ENCODE measurements at places on chromosomes 3 and 15. TPM values are rescaled to one million over a fixed set of nuclear protein-coding genes. Genes with fewer than 3 reads are reported as not detected.

The GOLGA8J gene
- total RNA-seq: not detected

The UBL7 gene
- total RNA-seq: 81.3 TPM

DNA sequence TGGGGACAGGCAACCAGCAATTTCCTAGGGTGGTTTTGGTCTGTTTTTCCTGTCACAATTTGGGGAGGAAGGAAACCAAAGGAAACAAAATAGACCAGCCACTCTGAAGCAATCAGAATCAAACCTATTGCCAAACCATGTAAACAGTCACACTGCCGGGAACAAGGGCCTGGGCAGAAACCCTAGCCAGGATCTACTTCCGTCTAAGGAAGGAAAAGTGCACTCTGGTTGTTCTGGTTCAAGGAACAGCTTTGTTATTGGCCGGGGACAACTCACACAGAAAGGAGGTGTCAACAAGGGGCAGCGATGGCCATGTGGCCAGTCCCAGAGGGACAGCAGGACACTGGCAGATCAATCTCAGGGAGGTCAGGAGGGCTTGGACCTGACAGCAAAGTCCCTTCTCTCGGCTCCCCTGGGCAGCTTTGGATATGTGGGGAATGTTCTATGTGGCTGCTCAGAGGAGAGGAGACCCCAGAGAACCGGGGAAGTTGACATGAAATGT lies 17.5 kb upstream of the RAD18 start:
- no peaks in the 10 kb centered on the region for H3K36me3 ChIP-seq
- H3K4me3 ChIP-seq: no peak overlapping the region
- H3K4me1 ChIP-seq: no peaks in the 10 kb centered on the region
- peaks cover 2% of the 10 kb centered on the region for H3K27me3 ChIP-seq
- DNase-seq: no peak
- H3K27ac ChIP-seq: no peak overlapping the region

DNA sequence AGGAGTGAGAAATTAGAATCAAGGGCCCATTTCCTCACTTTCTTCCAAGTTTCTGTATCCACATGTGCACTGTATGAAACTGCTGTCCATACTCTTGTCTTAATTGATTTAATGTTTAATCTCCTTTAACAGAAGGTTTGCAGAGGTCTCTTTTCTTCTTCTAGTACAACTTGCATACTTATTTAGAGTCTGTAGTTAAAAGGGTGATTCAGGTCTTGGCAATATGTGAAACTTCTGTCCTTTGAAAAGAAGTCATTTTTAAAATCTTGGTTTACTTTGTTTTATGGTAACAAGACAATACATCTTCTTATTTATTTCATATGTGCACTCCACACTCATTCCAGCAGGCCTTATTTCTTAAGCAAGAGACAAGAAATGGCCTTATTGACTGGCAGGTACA lies 25.8 kb downstream of the TMEM45A start:
- DNase-seq: no peak
- H3K27me3 ChIP-seq: no peaks in the 10 kb centered on the region
- no peaks in the 10 kb centered on the region for H3K36me3 ChIP-seq
- H3K4me3 ChIP-seq: no peak overlapping the region

DNA sequence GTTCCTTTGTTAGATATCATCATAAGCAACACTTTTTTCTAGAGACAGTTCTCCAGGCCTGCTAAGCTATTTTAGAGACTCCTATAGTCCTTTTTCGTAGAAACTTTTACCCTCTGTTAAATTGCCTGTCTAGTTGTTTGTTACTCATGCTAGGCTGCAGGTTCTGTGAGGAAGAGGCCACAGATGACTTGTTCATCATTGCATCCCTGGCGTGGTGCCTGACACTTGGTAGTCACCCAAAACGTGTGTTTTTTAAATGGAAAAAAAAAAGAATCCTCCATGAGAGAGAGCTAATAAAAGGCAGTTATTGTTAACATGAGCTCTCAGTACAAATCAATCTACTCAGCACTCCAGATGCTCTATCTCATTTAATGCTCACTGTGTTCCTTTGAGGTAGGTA lies 35.1 kb downstream of the CCDC54 start:
- H3K27me3 ChIP-seq: no peaks in the 10 kb centered on the region
- H3K4me1 ChIP-seq: no peaks in the 10 kb centered on the region
- no peaks in the 10 kb centered on the region for H3K36me3 ChIP-seq
- no peak for DNase-seq
- H3K4me3 ChIP-seq: no peak overlapping the region

GRCh38 chr3:77873598-77873997 lies 833.7 kb downstream of the ROBO2 start:
- no peak overlapping the region for H3K4me3 ChIP-seq
- H3K36me3 ChIP-seq: no peaks in the 10 kb centered on the region
- no peaks in the 10 kb centered on the region for H3K4me1 ChIP-seq

The RASL12 gene
- 0.10 TPM for total RNA-seq

The MESP2 gene
- not detected for total RNA-seq

The GOLGA6L10 gene
- 1.1 TPM for total RNA-seq

- H3K27ac ChIP-seq: no peak overlapping the region
- no peak overlapping the region for H3K4me3 ChIP-seq
- H3K36me3 ChIP-seq: no peaks in the 10 kb centered on the region
- no peak for DNase-seq
These were observed 14.8 kb downstream of the CHCHD6 start for GRCh38 chr3:126718561-126719445.

The GOLGA6A gene
- total RNA-seq: not detected

Measured in GM12878 (cell line).